WERI-Rb-1 (cell line): ENCODE measurements at places on chromosomes 13 and 19.

DNA sequence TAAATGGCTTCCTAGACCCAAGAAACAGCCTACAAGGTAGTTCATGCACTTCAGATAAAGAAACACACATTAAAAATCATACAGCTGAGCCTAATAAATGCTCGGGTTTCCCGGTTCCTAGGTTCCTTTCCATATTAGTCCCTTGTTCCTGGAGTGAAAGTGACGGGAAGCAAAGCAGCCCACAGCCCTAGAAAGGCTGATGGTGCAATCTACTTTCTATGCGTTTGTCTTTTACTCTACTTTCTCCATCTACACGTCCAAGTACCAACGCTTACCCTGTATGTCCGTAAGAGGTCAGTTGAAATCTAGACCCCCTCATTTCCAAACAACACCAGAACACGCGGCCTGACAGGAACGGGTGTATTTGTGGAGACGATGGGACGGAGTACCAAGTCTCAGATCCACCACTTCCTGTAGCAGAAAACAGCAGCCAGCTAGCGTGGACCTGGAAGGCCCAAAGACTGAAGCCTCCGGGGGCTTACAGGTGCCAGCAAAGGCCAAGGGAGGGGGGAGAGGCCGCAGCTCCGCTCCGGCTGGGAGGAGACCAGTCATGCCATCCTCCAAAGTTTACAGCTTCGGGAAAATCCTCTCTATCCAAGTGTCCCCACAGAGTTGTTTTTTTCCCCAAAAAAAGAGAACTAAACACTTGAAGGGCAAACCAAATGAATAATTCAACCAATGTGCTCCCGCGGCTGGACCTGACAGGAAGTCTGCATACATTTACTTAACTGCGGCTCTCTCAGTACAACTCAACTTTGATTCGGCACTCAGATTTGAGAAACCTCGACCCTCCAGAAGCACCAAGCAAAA lies 34.1 kb downstream of the STK24 start:
- DNase-seq: no peak

DNA sequence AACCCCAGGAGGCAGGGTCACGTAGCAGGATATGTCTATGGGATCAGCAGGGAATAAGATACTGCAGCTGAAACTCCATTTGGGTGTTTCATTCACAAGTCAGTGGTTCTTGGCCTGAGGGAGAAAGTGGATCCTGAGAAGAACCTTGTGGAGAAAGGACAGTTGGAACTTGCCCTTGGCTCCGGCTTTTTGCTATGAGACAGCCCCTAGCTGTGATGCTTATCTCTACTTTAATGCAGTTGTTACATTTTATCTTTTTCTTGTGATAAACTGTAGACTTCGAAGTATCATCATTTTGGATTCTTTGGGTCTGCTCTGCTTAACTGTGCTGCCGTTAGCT lies 6.0 kb upstream of the SCEL start:
- no peak for DNase-seq

DNA sequence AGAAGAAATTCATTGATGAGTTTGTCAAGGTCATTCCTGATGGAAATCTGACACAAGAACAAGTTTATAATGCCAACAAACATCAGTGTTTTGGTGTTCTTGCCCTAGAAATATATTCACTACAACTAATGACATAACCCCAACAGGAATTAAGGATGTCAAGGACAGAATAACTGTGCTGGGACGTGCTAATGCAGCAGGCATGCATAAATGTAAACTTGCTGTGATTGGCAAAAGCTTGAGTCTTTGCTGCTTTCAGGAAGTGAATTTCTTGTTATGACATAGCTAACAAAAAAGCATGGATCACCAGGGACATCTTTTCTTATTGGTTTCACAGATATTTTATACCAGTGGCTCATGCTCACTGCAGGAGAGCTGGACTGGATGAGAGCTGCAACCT lies 144.6 kb downstream of the KCTD12 start:
- no peak for DNase-seq

GRCh38 chr19:28705008-28705407 lies 507.9 kb downstream of the UQCRFS1 start:
- DNase-seq: no peak

DNA sequence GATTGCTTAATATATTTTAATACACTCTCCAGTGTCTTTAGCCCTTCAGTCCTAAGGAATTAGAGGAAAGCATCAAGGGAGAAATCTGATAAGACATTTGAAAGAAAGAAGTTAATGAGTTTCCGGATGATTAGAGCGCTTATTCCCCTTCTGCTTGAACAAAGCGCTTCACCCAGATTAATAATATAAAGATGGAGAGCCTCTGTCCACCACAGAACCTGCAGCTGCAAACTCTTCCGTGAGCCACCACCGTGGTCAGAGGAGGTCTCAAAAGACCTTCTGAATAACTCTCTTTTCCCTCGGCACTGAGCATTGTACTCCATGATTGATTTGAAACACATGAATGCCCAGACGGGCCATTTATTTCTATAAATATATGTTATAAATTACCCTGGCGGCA lies 14.2 kb upstream of the TUBGCP3 start:
- no peak for DNase-seq

DNA sequence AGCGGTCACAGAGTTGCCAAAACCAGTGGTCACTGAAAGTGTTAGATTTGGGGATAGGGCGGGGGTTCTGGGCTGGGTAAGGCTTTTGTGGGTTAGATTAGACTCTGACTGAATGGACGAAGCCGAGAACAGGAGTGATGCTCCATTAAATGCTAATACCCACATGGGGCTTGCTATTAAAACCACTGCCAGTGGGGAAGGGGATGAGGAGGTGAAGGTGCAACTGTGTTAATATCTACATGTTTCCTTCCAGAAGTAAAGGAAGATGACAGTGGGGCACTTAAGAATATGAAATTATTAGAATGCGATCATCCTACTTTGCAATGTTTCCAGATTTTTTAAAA lies 573 bp upstream of the ZNF614 start:
- DNase-seq: no peak

DNA sequence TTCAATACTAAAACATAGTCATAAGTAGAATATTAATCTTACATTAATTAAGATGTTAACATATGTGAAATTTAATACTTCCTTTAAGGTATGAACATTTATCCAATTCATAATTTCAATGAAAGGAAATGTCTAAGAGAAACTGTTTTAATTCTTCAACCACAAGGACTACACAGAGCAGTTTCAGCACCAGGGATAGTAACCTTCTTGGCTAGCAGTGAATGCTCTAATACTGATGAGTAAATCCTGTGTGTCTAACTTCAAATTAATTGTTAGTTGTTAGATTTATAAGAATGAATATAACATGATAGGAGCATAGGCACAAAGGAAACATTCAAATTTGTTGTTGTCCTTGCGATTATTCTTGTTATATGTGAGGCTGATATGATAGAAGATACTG lies 15.6 kb upstream of the NBEA start:
- DNase-seq: no peak

DNA sequence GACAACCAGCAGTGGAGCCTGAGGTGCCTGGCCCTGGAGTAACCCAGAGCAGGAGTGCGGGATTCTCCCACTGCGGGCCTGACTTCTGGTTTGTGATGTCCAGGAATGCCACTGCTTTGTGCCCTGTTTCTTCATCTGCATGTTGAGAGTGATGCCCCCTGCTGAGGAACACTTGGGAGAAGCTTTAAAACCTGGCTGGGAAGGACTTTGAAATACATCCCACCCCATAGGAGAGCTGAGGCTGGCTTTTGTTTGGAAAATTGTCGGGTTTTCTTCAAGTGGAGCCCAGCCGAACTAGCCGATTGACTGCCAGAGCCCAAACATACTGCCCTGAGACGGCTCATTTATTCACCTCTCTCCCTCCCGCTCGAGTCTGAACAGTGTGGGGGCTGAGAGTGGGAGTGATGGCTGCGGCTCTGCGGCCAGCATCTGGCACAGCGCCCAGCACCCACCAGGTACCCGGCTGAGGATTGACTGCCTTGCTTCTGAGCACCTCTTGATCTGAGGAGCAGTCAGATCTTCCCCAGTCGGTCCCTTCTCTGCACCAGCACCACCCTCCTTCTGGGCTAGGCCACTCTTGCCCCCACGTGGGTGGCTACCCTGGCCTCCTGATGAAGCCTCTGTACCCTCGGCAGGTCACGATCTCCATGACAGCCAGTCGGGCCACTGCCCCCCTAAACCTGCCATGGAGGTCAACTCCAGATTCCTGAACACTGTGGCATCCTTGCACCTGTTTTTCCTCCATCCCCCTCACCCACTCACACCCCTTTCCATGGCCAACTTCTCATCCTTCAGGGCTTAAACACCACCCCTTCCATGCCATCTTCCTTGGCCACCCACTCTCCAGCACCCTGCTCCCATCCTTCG lies 148.9 kb downstream of the SIPA1L3 start:
- peak; percentile 14 for DNase-seq

DNA sequence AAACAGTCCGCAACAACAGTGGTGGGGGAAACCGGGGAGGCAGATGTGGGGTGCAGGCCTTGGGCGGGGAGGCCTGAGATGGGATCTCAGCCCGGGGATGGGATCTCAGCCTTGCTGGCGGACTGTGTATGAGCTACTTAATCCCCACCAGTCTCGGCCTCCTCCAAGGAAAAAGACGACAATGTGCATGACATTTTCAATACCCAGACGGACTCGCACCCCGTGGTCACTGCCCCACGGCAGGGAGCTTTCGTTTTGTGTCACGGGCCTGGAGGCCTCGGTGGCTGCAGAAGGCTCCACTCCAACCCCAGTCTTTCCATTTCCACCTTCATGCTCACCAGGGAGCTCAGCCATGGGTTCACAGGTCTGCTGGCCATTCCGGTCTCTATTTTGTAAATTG lies 25.5 kb downstream of the GRTP1 start:
- no peak for DNase-seq

DNA sequence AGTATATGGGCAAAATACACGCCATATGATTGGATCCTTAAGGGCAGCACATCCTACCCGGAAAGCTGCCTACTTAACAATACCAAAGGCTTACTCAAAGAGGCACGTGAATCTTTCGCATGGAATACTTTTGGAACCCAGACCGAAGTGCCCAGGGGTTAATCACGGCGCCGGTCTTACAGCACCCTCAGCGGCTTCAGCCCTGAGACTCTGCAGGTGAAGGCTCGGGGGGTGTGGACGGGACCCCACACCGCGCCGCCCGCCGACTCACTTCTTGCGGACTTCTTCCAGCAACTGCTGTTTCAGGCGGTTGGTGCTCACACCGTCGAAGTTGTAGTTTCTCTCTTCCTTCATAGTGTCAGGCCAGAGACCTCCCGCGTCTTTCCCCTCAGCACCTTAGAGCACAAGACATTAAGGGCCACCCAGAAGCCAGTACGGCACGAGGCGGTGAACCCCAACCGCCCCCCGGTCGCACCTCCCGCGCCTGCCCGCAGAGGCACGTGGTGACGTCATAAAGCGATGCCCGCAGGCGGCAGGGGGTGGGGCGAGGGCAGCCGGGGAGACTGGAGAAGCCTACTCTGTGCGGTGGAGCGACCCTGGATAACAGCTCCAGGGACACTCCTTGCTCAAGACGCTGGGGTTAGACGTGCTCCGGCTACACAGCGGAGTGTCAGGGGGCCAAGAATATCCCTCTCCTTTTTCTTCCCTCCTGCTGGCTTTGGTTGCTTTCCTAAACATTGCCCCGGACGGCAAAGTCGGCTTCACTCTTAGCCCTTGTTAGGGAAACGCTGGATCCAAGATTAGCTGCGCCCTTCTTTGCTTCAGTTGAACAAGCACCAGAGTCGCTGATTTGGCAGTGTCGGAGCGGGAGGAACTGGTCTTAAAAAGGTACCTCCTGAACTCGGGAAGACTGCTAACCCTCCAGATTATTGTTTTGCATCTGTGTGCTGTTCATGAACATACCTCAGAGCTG lies at the start of gene CCDC169:
Gene CCDC169, minus strand, starts transcription at position 449 of the 973 bp plus-strand sequence. Its CDS starts 95 bp downstream, at position 354.
- peak; percentile 90 for DNase-seq

DNA sequence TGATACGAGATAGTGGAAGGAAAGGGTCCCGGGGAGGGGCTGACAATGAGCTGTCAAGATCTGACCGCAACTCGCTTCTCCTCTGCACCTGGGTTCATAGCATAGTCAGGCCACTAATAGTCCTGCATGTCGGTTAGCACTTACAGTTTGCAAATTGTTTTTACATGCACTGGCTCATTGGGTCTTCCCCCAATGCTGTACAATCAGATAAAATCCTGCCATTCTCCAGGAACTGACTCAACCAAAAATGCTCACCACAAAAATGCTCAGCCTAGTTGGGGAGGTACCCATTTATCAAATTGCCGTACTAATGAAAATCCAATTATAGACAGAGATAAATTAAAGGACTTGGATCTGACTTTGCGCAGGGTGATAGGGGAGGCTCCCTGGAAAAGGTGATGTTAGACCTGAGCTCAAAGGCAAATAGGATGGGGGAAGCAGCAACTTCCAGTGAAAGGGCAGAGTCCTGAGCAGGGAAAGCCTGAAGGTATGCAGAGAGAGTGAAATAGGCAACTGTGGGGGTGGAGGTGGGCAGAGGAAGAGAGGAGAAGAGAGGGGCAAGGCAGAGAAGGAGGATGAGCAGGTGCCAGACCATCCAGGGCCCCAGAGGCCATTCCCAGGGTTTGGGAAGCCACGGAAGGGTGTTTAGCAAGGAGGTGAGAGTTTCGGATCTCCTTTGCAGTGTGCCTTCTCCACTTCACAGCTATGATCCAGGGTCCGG lies 326.1 kb upstream of the TSHZ3 start:
- no peak for DNase-seq

- no peak for DNase-seq
Measured at GRCh38 chr19:49855277-49855675, 4.3 kb downstream of the PTOV1 start.

GRCh38 chr19:7559102-7559501 lies 23.6 kb downstream of the PNPLA6 start:
- DNase-seq: no peak

- no peak for DNase-seq
Measured at GRCh38 chr13:70505809-70506208, 397.6 kb upstream of the KLHL1 start.

- no peak for DNase-seq
Measured at GRCh38 chr13:84121456-84121855, 239.2 kb upstream of the SLITRK1 start.

- no peak for DNase-seq
Measured at GRCh38 chr13:71644579-71644978, 222.4 kb downstream of the DACH1 start.

- DNase-seq: no peak
Measured at GRCh38 chr13:99310382-99311031, 3.3 kb upstream of the GPR183 start.

- DNase-seq: no peak
Measured at GRCh38 chr19:49679771-49680413, 2.8 kb downstream of the PRMT1 start.

DNA sequence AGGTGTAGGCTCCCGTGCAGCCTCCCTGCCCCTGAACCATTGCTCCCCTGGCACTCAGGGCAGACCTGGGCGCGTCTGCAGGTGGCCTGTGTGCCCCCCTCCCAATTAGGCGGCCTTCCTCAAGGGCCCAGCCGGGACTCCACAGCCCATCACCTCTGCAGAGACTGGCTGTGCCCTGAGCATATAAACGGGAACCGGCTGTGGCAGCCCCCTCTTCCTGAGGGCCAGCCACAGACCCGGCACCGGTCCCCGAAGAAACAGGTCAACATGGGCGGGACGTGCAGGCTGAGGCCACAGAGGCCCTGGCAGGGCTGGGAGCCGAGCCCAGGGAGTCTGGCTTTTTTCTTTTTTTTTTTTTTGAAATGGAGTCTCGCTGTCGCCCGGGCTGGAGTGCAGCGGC lies 12.0 kb downstream of the PIAS4 start:
- DNase-seq: no peak
